ENCODE measurements at places on chromosomes 13 and 19. TPM values are rescaled to one million over a fixed set of nuclear protein-coding genes. Genes with fewer than 3 reads are reported as not detected.

DNA sequence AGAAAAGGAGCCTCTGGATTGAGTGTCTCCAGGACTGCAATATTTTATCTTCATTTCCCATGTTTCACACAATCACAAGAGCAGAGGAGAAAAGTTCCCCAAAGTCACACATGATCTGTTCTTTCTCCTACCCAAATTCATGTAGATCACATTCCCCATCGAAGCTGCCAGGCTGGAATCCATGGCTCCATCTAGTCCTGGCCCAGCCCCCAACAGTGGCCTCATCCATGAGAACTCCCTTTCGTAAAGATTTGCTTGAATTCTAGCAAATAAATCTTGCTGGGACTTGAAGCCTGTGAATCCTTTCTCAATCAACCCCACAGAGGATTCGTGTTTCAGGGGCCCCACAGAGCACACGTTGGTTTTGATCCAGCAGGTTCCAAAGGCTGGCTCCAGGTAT lies 109.5 kb downstream of the COL4A1 start:
- H3K27ac ChIP-seq: no peak overlapping the region
- H3K4me1 ChIP-seq: no peaks in the 10 kb centered on the region
- no peak for DNase-seq
- peaks cover 3% of the 10 kb centered on the region for H3K36me3 ChIP-seq

- peak overlapping the region; percentile 23 for H3K4me3 ChIP-seq
- DNase-seq: no peak
- peaks cover 26% of the 10 kb centered on the region for H3K36me3 ChIP-seq
- H3K4me1 ChIP-seq: no peaks in the 10 kb centered on the region
- H3K27ac ChIP-seq: no peak overlapping the region
These were observed 25.6 kb downstream of the NOSIP start for GRCh38 chr19:49554701-49555181.

DNA sequence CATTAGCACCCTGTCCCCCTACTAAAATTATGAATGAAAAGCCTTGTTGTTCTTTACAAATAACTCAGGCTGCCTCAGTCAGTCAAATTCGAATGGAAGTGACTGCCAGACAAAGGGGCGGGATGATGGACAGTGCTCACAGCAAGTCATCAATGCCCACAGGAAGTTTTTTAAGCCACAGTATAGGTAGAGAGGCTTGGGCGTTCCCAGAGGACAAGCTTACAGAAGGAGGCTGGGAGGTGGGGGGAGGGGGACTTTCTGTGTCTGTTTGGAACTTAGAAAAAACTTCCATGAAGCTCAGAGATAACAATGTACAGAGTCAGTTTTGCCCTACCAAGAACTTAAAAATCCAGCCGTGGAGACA lies 18.5 kb upstream of the SPRY2 start:
- H3K36me3 ChIP-seq: peaks cover 4% of the 10 kb centered on the region
- peak overlapping the region; percentile 69 for H3K4me3 ChIP-seq
- peaks cover 5% of the 10 kb centered on the region for H3K4me1 ChIP-seq
- peak; percentile 79 for DNase-seq
- peak overlapping the region; percentile 41 for H3K27ac ChIP-seq

GRCh38 chr19:11265785-11266236 lies 3.5 kb upstream of the DOCK6 start:
- no peak overlapping the region for H3K4me3 ChIP-seq
- no peaks in the 10 kb centered on the region for H3K4me1 ChIP-seq
- H3K27ac ChIP-seq: no peak overlapping the region
- no peak for DNase-seq
- H3K27me3 ChIP-seq: no peaks in the 10 kb centered on the region

The SPRYD7 gene
- 2.4 TPM for total RNA-seq

GRCh38 chr13:112760435-112760834 lies 70.6 kb downstream of the ATP11A start:
- H3K27me3 ChIP-seq: no peaks in the 10 kb centered on the region
- H3K4me1 ChIP-seq: no peaks in the 10 kb centered on the region
- H3K4me3 ChIP-seq: no peak overlapping the region

- no peaks in the 10 kb centered on the region for H3K27me3 ChIP-seq
- no peak for DNase-seq
- no peaks in the 10 kb centered on the region for H3K4me1 ChIP-seq
- H3K36me3 ChIP-seq: no peaks in the 10 kb centered on the region
- H3K4me3 ChIP-seq: no peak overlapping the region
These were observed 509.0 kb upstream of the MIR17HG start for GRCh38 chr13:90838317-90838960.

The TUBGCP3 gene
- total RNA-seq: 37.3 TPM

The FXYD3 gene
- 1.5 TPM for total RNA-seq

DNA sequence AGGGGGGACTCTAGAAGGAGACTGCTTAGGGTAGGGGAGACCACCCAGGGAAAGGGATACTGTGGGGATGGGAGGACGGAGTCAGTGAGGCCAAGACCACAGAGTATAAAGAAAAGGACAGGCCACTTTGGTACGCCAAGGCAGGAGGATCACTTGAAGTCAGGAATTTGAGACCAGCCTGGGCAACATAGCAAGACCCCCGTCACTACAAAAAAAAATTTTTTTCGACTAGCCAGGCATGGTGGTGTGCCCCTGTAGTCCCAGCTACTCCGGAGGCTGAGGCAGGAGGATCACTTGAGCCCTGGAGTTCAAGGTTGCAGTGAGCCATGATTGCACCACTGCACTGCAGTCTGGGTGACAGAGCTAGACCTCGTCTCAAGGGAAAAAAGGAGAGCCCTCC lies 6.6 kb downstream of the IFNL3 start:
- H3K36me3 ChIP-seq: no peaks in the 10 kb centered on the region
- no peak overlapping the region for H3K27ac ChIP-seq
- H3K4me1 ChIP-seq: no peaks in the 10 kb centered on the region
- H3K4me3 ChIP-seq: no peak overlapping the region
- H3K27me3 ChIP-seq: no peaks in the 10 kb centered on the region

DNA sequence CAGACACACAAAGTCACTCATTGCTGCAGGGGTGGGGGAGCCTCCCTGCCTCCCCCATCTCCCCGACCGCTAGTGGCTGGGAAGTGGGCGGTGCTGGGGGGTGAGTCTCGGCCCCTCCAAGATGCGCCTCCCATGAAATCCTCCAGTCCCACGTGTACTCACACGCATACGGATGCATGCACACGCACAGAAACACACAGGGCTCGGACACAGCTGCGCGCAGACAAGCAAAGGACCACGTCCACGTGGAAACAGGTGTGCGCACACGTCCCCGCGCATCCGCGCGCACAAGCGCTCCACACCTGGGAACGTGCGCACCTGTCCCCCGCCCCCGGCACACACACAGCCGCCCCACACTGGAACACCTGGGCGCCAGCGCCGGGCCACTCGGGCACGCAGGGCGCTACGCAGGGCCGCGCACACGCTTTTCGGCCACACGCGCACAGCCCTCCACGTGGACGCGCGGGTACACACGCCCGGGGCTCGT lies 687 bp downstream of the MATK start:
- H3K4me3 ChIP-seq: peak overlapping the region; percentile 64
- peaks cover 21% of the 10 kb centered on the region for H3K36me3 ChIP-seq
- no peaks in the 10 kb centered on the region for H3K4me1 ChIP-seq
- H3K27ac ChIP-seq: no peak overlapping the region
- peaks cover 2% of the 10 kb centered on the region for H3K27me3 ChIP-seq

DNA sequence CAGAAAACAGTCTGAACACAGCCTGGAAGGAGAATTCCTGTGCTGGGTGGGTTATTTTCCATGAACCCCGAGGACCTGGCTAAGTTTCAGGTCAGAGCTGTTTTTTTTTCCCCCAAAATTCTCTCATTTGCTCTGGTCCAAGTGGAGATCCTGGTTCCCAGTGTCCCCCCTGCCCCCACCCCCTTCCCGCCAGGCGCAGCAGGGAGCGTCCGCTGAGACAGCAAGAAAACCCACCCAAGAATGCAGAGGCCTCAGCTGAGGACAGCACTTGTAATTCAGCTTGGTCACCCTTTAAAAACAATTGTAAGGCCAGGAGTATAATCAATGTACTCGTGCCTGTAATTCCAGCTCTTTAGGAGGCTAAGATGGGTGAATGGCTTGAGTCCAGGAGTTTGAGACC lies 11.4 kb upstream of the TSPAN16 start:
- no peaks in the 10 kb centered on the region for H3K4me1 ChIP-seq
- H3K27me3 ChIP-seq: no peaks in the 10 kb centered on the region
- no peak overlapping the region for H3K27ac ChIP-seq
- H3K36me3 ChIP-seq: no peaks in the 10 kb centered on the region
- DNase-seq: no peak

- H3K36me3 ChIP-seq: no peaks in the 10 kb centered on the region
- H3K4me3 ChIP-seq: no peak overlapping the region
- DNase-seq: no peak
These were observed 69.1 kb downstream of the CAB39L start for GRCh38 chr13:49374585-49375290.

DNA sequence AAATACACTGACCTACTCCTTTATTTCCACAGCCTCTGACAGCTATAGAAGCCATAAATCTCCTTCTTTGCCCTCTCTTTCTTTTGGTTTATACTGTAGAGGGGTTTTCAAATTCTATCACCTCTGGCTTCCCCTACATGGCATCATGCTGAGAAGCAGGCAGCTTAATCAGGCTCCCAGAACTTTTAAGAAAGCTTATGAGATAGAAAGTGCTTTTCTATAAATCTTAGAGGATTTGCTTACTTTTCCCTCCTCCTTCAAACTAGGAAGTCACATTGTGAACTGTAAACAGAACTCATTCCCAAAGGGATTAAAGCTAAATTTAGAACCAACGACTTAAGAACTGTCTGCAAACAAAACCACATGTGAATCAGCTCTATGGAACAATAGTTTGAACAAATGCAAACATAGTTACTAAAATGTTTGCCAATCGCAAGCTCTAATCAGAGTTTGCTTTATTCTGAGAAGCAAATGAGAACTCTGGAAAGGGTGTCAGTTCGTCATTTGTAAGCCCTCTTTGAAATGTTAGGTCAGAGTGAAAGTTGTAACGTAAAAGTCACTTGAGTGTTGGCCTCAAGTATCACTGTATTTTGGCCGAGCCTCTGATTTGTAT lies 344.1 kb downstream of the RFC3 start:
- no peaks in the 10 kb centered on the region for H3K4me1 ChIP-seq
- no peaks in the 10 kb centered on the region for H3K27me3 ChIP-seq
- H3K27ac ChIP-seq: no peak overlapping the region
- no peak for DNase-seq
- H3K36me3 ChIP-seq: no peaks in the 10 kb centered on the region

The CGB2 gene
- 0.77 TPM for total RNA-seq

DNA sequence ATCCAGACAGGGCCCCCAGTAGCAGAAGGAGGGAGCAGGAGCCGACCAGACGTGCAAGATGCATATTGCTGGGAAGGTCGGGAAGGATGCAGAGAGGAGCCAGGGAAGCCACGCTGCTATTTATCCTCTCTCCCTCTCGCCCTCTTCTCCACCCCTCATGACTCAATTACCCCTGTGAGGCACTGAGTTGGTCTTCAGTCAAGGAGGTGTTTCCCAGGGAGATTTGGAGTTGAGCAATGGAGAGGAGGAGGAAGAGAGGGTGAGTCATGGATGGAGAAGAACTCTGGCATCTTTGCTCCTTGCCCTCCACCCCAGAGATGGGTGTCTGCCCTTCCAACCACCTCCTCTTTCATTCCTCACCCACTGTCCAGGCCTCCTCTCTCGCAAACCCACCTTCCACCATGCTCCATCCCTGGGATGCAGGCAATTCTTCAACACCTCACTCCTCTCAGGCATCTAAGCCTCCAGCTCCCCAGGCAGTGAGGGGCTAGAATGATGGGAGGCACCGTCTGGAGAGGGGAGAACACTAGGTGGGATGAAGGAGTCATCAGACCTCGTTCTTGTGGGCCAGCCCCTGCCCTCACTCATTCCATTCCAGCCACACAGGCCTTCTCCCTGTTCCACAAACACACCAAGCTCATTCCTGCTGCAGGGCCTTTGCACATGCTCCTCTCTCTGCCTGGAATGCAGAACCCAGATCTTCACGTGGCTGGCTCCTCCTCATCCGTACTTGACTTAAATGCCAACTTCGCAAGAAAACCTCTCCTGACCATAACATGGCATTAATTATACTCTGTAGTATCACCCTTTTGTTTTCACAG lies at the start of gene SBSN:
SBSN (minus strand) TSS at position 94 of the 821 bp plus-strand sequence; CDS start at position 64, 30 bp downstream.
- H3K27ac ChIP-seq: no peak within 1 kb of the TSS
- DNase-seq: no peak
- H3K4me1 ChIP-seq: peaks cover 5% of the 10 kb centered on the region
- H3K27me3 ChIP-seq: no peaks in the 10 kb centered on the region
- no peaks in the 10 kb centered on the region for H3K36me3 ChIP-seq

The LRRC25 gene
- total RNA-seq: 0.18 TPM

DNA sequence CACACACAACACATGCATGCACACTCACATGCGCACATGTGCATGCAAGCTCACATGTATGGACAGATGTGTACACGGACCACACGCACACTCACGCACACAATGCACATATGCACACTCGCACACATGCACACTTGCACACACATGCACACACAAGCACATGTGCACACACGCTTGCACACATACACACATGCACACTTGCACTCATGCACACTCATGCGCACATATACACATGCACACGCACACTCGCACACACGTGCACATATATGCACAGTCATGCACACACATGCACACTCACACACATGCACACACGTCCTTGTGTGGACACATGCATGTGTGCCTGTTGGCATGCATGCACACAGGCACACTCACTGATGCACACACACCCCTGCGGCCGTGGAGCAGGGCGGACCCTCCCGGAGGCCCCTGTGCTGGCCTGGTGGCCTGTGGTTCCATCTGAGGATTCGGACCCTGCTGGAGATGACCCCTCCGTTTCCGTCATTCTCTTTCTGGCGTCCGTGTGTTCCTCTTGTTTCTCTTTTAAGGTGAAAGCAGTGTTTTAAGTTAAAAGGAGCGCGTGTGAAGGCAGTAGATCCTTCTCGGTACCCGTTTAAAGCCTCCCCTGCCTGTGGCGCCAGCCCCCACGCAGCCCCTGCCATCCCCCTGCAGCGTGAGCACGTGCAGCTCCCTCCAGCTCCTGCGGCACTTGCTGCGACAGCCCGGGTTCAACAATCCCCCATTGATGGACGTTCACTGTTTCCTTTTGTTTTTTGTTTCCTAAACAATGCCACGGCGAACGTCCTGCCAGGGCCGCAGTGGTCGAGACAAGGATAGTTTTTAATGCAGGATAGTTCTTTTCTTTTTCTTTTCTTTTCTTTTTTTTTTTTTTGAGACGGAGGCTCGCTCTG lies 5.6 kb downstream of the NDUFS7 start:
- no peaks in the 10 kb centered on the region for H3K27me3 ChIP-seq
- no peak overlapping the region for H3K27ac ChIP-seq
- peaks cover 36% of the 10 kb centered on the region for H3K36me3 ChIP-seq
- no peaks in the 10 kb centered on the region for H3K4me1 ChIP-seq
- DNase-seq: no peak
- peak overlapping the region; percentile 32 for H3K4me3 ChIP-seq

- no peak for DNase-seq
- H3K27ac ChIP-seq: no peak overlapping the region
- H3K4me1 ChIP-seq: no peaks in the 10 kb centered on the region
- no peaks in the 10 kb centered on the region for H3K36me3 ChIP-seq
- no peaks in the 10 kb centered on the region for H3K27me3 ChIP-seq
These were observed 1204.5 kb upstream of the SLC10A2 start for GRCh38 chr13:104270731-104271130.

DNA sequence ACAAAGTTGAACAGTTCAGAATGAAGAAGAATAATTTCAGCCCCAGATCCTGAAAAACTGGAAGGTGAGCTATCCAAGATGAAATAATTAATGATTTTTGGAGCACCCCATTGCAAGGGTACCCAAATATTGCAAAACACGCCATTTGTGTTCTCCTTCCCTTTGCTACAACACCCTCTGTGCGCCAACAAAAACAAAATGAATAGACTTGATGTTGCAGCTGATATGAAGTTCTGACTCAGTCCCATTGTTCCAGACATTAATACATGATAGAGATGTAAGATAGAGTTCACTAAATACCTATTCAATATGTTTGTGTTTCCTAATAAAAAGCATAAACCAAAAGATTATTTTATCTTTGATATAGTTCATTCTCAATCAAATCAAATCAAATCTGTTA lies 287.5 kb upstream of the SOX21 start:
- DNase-seq: no peak
- no peaks in the 10 kb centered on the region for H3K27me3 ChIP-seq
